ENCODE measurements at places on chromosomes 6 and 20. TPM values are rescaled to one million over a fixed set of nuclear protein-coding genes. Genes with fewer than 3 reads are reported as not detected.

The STMN3 gene
- 14.6 TPM for total RNA-seq

The EEF1A2 gene
- total RNA-seq: 4.6 TPM

The PACSIN1 gene
- total RNA-seq: 0.49 TPM

DNA sequence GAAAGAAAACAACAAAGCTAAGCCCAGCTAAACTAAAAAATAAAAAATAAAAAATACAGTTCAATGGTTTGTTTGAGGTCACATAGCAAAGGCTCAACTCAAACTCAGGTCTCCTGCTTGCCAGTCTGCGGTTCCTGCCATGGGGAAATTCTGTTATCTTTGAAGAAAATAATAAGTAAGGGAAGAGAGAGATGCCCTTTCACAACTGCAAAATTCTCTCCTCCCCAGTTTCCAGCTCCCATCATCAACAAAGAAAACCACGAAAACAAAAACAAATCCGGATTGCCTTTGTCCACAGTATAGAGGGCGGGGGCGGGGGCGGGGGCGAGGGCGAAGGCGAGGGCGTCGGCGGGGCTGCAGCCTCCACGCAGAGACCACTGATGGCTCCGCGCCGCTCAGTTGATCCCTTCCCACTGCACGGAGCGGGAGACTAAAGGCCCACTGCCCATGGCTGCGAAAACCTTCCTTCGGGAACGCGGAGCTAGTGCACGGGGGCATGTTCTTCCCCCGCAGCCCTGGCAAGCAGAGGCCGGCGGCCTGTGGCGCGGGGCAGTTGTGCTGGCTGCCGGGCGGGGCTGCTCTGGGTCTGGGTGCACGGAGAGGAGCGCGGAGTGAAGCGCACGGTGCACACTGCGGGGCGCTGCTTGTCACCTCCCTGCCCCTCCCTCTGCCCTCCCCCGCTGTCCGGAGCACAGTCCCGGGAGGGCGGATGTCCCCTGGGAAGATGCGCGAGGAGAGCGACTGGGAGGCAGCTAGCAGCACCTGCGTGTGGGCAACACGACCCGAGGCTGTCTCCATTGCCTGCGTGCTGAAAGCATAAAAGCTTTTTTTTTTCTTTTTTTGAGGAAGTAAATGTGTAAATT lies 54.1 kb upstream of the TPD52L1 start:
- peak; percentile 87 for DNase-seq
- peaks cover 62% of the 10 kb centered on the region for H3K4me1 ChIP-seq
- no peaks in the 10 kb centered on the region for H3K27me3 ChIP-seq
- H3K36me3 ChIP-seq: no peaks in the 10 kb centered on the region
- peak overlapping the region; percentile 76 for H3K27ac ChIP-seq
- peak overlapping the region; percentile 57 for H3K4me3 ChIP-seq

The MOG gene
- not detected for total RNA-seq

The CEP57L1 gene
- 15.2 TPM for total RNA-seq
